ENCODE measurements at places on chromosomes 12 and 14.

GRCh38 chr12:111412007-111412829 lies 6.5 kb downstream of the SH2B3 start:
- no peak for DNase-seq

DNA sequence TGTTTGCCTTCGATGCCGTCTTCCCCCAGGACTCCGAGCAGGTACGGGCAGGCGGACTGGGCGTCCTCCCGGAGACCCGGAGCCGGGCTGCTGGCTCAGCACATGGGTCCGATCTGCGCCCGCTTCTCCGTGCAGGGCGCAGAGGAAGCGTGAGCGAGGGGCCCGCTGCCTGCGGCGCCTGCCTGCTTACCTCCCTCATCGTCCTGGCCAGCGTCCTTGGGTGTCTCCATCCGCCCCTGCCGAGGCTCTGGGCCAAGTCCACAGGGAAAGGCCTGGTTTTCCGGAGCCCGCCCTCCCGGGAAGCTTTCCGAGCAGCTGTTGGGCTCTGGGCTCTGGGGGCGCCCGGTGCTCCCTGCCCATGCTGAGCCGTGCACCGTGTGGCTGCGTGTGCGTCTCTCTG lies 33.5 kb downstream of the KIF26A start:
- DNase-seq: no peak

- peak; percentile 76 for DNase-seq
Observed at GRCh38 chr14:59294662-59294992, 106.2 kb downstream of the DAAM1 start.

- no peak for DNase-seq
Observed at GRCh38 chr14:81981307-81981675, 447.6 kb upstream of the SEL1L start.

GRCh38 chr12:94717656-94718055 lies 67.3 kb upstream of the TMCC3 start:
- no peak for DNase-seq

GRCh38 chr12:5548152-5548943 lies 116.4 kb downstream of the NTF3 start:
- no peak for DNase-seq

DNA sequence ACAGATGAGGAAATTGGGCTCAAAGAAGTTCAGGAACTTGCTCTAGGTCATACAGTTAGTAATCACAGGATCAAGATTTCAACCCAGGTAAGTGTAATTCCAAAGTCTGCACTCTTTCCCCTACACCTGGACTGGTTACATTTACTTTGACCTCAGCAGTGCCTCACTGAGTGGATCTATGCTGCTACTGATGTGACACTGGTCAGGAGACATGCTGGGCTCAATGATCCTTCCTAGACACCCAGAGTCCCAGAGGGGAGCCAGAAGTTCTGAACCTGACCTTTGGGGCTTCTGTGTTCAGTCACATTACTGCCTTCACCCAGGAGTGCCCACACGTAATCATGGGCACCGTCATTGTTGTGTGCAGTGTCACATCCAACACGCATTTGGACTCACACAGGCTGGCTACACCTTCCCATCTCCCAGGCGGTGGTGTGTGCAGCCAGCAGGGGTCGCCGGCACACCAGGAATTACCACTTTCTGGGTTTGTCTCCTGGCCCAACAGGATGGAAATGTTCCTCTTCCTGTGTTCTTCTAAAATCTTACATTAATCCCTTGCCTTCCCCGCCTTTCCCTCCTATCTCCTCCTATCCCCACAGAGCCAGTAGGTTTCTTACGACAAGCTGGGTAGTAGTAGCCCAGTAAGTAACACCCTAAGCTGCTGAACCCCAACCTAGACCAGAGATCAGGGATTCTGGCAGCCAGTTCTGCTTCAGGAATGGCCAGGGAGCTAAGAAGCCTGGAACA lies 25.6 kb downstream of the CALCOCO1 start:
- peak; percentile 65 for DNase-seq

GRCh38 chr14:55580470-55581341 lies 699 bp downstream of the KTN1 start:
- peak; percentile 43 for DNase-seq

GRCh38 chr12:55925870-55926737 lies 1.6 kb downstream of the PYM1 start:
- no peak for DNase-seq

DNA sequence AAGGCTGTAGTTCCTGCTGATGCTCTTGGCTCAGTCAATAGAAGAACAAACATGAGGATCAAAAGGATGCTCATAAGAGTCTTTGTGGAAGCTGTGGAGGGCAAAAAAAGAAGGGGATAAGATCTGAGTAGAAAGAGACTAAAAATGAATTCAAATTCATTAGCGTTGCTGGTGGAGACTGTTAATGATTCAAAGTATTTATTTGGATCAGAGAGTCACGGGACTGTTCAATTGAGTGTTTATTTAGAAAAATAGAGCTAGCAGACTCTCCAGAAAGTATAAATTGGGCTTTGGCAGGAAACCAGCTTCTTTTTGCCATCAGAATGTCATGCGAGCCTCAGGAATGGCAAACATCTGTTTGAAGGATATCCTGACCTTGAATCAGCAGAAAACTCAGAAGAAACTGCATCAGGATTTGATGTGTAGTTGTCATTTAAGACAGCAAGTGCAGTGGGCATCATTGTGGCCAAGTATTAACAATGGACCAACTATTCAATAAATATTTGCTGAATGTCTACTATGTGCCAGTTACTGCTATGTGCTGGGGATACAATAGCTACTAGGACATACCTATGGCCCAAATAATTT lies 126.4 kb downstream of the TBC1D30 start:
- DNase-seq: no peak

- peak; percentile 17 for DNase-seq
Observed at GRCh38 chr12:87511371-87511770, 517.8 kb downstream of the C12orf50 start.

DNA sequence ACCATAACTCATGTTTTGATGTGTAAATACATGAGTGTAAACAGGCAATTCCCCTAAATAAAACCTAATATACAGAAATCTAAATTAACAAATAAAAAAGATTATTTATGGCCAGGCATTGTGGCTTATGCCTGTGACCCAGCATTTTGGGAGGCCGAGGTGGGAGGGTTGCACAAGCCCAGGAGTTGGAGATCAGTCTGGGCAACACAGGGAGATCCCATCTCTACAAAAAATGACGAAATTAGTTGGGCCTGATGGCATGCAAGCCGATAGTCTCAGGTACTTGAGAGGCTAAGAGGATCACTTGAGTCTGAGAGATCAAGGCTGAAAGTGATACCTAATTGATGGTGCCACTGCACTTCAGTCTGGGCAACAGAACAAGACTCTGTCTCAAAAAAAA lies 48.7 kb downstream of the BCAT1 start:
- DNase-seq: no peak

- DNase-seq: peak; percentile 93
Observed at GRCh38 chr12:12562585-12563261, at the start of gene DUSP16. DUSP16 (minus strand) TSS chr12:12562863; CDS start chr12:12521098, 41,765 bp downstream.

All from fibroblast of skin of abdomen (primary cell).